GM12878 (cell line): ENCODE measurements at places on chromosomes 7 and 10. TPM values are rescaled to one million over a fixed set of nuclear protein-coding genes. Genes with fewer than 3 reads are reported as not detected.

- no peaks in the 10 kb centered on the region for H3K27me3 ChIP-seq
- H3K4me1 ChIP-seq: no peaks in the 10 kb centered on the region
- no peak overlapping the region for H3K4me3 ChIP-seq
- peaks cover 2% of the 10 kb centered on the region for H3K36me3 ChIP-seq
- DNase-seq: no peak
- H3K27ac ChIP-seq: no peak overlapping the region
These were observed 184.2 kb downstream of the MAD1L1 start for GRCh38 chr7:2048531-2048930.

- H3K27ac ChIP-seq: no peak overlapping the region
- no peaks in the 10 kb centered on the region for H3K27me3 ChIP-seq
- no peaks in the 10 kb centered on the region for H3K36me3 ChIP-seq
- H3K4me1 ChIP-seq: no peaks in the 10 kb centered on the region
- no peak overlapping the region for H3K4me3 ChIP-seq
- DNase-seq: no peak
These were observed 59.4 kb downstream of the TPK1 start for GRCh38 chr7:144776447-144776846.

DNA sequence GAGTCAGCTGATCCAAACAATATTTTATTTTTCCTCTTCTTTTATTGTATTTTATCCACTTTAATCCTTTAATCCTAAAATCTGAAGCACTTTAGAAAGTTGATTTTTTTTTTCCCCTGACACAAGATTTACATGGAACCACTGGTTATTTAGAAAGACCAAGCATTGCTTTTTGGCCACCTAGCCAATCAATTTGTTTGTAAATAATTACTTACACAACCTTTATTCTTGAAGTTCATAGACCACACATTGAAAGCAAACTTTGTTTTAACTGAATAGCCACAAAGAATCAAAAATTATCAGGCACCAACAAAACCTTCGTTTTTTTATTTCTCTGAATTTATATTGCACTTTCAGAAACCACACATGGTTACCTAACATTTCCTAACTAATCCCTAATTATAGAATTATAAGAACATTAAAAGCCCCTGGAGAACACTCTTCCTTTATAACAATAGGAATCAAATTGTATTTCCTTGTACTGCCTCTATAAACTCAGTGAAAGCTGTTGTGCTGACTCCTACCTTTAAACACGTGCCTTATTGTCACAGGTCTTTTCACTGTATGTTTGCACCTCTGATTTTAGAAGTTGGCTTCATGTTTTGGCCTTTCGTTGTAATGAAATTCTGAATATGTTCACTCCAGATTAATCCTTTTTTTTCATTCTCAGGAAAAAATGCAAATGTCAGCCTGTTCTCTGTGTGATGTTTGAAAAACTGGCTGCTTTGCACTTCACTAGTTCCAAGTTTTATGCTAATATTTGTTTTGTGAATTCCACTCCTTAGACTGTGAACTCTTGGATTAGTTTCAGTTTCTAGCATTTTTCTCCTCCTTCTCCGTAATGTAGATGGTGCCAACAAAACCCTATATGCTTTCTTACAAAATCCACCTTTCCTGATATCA is 1511.9 kb downstream of the REEP3 start:
- H3K4me1 ChIP-seq: no peaks in the 10 kb centered on the region
- no peaks in the 10 kb centered on the region for H3K36me3 ChIP-seq
- no peak overlapping the region for H3K4me3 ChIP-seq
- DNase-seq: no peak

DNA sequence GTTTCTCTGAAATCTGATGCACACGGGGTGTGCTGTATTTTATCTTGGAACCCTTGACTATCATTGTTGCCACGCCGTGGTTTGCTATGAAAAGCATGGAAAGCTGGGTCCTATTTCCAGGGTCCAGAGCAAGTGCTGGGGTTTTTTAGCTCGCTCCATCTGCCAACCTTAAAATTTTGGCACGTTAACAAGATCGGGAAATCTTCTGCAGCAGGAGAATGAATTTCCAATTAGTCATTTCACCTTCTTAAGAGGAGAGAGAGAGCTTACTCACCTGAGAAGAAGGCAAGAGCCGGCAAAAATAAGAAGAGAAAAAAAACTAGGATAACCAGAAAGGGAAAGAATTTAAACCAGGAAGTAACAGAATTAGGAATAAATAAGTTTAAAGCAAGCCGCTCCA is 223.6 kb upstream of the CELF2 start:
- no peak overlapping the region for H3K27ac ChIP-seq
- H3K27me3 ChIP-seq: no peaks in the 10 kb centered on the region; the same call in 1 of the 2 replicates
- H3K36me3 ChIP-seq: no peaks in the 10 kb centered on the region
- no peak overlapping the region for H3K4me3 ChIP-seq
- no peaks in the 10 kb centered on the region for H3K4me1 ChIP-seq

GRCh38 chr10:17918187-17918903 is 33.4 kb upstream of the SLC39A12 start:
- no peak overlapping the region for H3K4me3 ChIP-seq
- no peaks in the 10 kb centered on the region for H3K27me3 ChIP-seq
- no peak overlapping the region for H3K27ac ChIP-seq
- no peaks in the 10 kb centered on the region for H3K36me3 ChIP-seq
- DNase-seq: no peak
- no peaks in the 10 kb centered on the region for H3K4me1 ChIP-seq

DNA sequence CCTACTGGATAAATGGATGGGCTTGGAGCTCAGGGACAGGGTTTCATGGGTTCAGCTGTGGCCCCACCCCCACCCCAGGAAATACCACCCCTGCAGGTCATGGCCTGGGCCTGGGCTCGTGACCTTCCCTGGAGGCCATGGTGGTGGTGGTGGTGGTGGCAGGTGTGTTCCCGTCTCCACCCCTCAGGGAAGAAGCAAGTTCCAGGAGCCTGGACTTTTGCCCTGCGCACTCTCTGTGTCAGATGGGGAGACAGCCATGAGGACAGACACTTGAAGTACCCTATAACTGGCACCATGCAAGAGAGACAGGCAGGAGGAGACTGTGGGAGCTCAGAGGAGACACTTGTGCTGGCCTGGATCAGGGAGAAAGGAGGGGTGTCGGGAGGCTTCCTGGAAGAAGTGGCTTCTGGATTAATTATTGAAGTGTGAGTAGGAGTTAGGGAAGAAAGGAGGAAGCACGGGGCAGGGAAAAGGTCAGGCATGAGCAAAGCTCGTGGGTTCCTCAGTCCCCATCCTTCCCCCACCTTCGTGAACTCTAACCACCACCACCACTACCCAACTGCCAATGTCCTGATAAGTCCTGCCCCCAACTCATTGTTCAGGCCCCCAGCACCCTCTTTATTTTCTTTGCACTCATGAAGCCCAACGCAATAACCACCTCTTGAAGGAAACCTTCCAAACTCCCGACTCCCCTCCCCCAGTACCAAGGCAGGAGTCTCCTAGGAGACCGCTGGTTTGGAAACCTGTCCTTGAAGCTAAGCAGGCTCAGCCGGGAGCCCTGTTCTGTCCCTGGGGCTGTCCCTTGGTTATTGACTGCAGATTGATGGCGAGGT is 8.9 kb downstream of the SH2B2 start:
- H3K36me3 ChIP-seq: peaks cover 5% of the 10 kb centered on the region
- no peak for DNase-seq
- peaks cover 66% of the 10 kb centered on the region for H3K4me1 ChIP-seq

- no peak overlapping the region for H3K4me3 ChIP-seq
- DNase-seq: no peak
- peaks cover 9% of the 10 kb centered on the region for H3K36me3 ChIP-seq
- peak overlapping the region; percentile 65 for H3K27ac ChIP-seq
These were observed 66.5 kb downstream of the SHH start for GRCh38 chr7:155745737-155746136.

GRCh38 chr10:101485681-101486554 is 102.1 kb downstream of the POLL start:
- no peaks in the 10 kb centered on the region for H3K27me3 ChIP-seq
- no peak overlapping the region for H3K27ac ChIP-seq
- no peak for DNase-seq
- no peak overlapping the region for H3K4me3 ChIP-seq
- H3K4me1 ChIP-seq: no peaks in the 10 kb centered on the region

DNA sequence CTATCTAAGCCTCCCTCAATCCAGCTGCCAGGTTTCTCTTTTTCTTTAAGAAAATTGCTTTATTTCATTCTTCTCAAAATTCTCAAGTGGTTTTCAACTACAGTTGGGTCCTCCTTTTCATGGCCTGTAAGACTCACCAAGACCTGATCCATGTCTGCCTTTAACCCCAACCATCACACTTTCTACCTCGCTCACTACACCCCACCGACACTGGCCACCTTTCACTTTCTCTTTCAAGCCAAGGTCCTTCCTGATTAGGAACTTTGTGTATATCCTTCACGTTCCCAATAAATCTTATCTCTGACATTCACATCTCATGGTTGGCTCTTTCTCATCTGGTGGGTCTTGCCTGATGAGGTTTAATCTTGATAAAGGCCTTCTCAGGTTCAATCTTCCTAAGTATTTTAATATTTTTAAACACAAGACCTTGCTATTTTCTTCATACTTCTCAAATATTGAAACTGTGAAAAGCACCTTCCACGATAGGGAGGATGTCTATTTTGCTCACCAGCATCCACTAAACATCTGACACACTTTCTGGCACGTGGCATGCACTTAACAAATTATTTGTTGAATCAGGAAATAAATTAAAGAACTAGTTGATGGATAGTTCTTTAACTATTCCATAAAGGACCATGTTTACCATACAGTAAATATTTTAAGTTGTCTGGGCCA is 624.8 kb downstream of the GRID1 start:
- no peaks in the 10 kb centered on the region for H3K36me3 ChIP-seq
- H3K4me3 ChIP-seq: no peak overlapping the region; the same call in 1 of the 2 replicates
- H3K4me1 ChIP-seq: no peaks in the 10 kb centered on the region
- no peaks in the 10 kb centered on the region for H3K27me3 ChIP-seq
- peak overlapping the region; percentile 24; the same call in 1 of the 2 replicates for H3K27ac ChIP-seq

DNA sequence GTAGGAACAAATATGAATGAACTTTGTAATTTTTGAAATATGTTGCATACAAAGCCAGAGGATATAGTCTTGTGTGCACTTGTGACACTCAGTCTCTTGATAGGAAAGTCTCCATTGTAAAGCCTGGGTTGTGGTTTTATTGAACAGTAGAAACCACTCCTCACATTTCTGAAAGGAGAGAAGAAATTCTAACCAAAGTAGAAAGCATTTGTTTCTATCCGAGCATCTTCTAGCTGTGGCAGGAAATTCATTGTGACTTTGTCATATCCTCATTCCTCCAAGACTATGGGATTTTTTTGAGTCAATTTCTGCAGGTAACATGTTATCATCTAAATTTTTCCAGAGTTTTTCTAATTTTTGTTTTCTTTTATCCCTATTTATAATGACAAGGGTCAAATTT is 55.5 kb upstream of the NCF1 start:
- H3K27me3 ChIP-seq: no peaks in the 10 kb centered on the region
- H3K4me3 ChIP-seq: no peak overlapping the region
- no peak overlapping the region for H3K27ac ChIP-seq
- peaks cover 3% of the 10 kb centered on the region for H3K36me3 ChIP-seq
- DNase-seq: no peak

DNA sequence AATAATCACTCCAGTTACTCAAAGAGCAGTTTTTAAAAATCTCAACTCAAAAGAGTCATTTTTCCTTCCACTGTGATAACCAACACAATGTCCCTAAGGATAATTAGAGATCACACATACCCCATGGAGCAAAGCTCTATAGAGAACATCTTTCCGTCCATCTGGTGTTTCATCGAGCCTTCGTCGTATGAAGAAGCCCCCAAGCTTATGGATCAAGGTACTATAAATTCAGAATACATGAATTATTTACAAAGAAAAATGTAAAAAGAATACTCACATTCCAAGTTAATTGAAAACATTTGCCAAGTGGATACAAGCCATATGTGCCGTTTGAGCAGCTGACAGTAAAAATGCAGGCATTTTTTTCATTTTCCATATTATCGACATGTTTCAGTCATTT is 14.8 kb downstream of the GPAM start:
- H3K27me3 ChIP-seq: no peaks in the 10 kb centered on the region
- no peak overlapping the region for H3K4me3 ChIP-seq
- peaks cover 19% of the 10 kb centered on the region; the same call in 1 of the 2 replicates for H3K36me3 ChIP-seq
- H3K27ac ChIP-seq: no peak overlapping the region
- DNase-seq: no peak

GRCh38 chr7:7185371-7185989 is 3.1 kb downstream of the C1GALT1 start:
- no peaks in the 10 kb centered on the region for H3K36me3 ChIP-seq
- H3K4me3 ChIP-seq: no peak overlapping the region
- H3K27ac ChIP-seq: no peak overlapping the region
- no peaks in the 10 kb centered on the region for H3K27me3 ChIP-seq

GRCh38 chr10:61589547-61590243 is 73.0 kb upstream of the CABCOCO1 start:
- no peaks in the 10 kb centered on the region for H3K4me1 ChIP-seq
- H3K27ac ChIP-seq: no peak overlapping the region
- H3K4me3 ChIP-seq: no peak overlapping the region
- H3K36me3 ChIP-seq: no peaks in the 10 kb centered on the region
- no peak for DNase-seq
- no peaks in the 10 kb centered on the region for H3K27me3 ChIP-seq

DNA sequence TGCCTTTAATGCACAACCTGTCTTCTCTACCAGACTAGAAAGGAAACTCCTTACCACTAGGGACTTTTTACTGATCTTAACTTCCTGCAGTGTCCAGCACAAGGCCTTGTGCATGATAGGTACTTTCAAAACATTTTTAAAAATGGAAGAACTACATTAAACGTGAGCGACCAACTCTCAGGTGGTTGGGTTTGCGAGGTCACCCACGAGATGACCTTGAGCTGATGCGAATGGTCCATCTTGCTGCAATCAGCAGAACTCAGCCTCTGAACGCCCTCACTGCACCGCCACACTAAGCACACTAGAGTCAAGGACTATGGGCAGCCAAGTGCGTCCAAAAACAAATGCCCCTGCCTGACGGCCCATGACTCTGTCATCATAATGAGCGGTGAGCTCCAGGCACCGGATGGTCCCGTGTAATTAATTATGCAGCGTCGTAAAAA is 34.9 kb upstream of the PTF1A start:
- H3K36me3 ChIP-seq: no peaks in the 10 kb centered on the region
- DNase-seq: peak; percentile 48
- no peak overlapping the region for H3K27ac ChIP-seq
- H3K4me3 ChIP-seq: no peak overlapping the region

DNA sequence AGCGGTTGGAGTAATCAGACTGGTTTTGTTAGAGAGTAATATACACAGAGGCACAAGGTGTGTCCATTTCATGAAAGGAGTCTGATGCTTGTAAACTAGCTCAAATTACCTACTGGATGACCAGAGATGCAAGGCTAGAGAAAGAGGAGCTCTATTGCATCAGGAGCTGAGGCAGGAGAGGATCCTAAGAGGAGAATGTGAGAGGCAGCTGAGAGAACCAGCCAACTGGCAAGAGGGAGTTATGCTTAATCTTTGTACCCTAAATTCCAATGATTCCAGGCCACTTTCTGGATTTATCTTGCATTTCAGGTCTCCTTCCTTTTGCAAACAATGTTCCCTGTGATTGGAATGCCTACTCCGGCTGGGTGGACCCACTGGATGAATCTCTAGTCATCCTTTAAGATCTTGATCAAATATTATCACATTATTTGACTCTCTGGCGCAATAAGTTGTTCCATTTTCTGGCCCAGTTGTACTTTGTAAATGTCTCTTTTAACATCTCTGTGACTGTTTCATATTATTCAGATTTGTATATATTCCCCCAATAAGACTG is 57.5 kb upstream of the PTPN12 start:
- H3K36me3 ChIP-seq: no peaks in the 10 kb centered on the region
- no peak overlapping the region for H3K4me3 ChIP-seq
- H3K4me1 ChIP-seq: no peaks in the 10 kb centered on the region
- no peak for DNase-seq

GRCh38 chr7:46695051-46695708 is 774.1 kb upstream of the IGFBP3 start:
- DNase-seq: no peak
- H3K27me3 ChIP-seq: no peaks in the 10 kb centered on the region
- no peak overlapping the region for H3K27ac ChIP-seq
- no peaks in the 10 kb centered on the region for H3K36me3 ChIP-seq

The AKR1C3 gene
- total RNA-seq: 0.26 TPM in 1 of 2 replicates, not detected in the other

The TWIST1 gene
- not detected in 2 replicates for total RNA-seq

The FKBP6 gene
- not detected in 2 replicates for total RNA-seq

The HOGA1 gene
- total RNA-seq: not detected in 2 replicates

The KCNH2 gene
- 0.18 and 0.19 TPM in 2 replicates for total RNA-seq
